Coronary artery (tissue), 2 donors: ENCODE measurements at places on chromosomes 6 and 20.
A peak's percentile ranks its signal among the peaks of the same experiment; 100 is the strongest.

DNA sequence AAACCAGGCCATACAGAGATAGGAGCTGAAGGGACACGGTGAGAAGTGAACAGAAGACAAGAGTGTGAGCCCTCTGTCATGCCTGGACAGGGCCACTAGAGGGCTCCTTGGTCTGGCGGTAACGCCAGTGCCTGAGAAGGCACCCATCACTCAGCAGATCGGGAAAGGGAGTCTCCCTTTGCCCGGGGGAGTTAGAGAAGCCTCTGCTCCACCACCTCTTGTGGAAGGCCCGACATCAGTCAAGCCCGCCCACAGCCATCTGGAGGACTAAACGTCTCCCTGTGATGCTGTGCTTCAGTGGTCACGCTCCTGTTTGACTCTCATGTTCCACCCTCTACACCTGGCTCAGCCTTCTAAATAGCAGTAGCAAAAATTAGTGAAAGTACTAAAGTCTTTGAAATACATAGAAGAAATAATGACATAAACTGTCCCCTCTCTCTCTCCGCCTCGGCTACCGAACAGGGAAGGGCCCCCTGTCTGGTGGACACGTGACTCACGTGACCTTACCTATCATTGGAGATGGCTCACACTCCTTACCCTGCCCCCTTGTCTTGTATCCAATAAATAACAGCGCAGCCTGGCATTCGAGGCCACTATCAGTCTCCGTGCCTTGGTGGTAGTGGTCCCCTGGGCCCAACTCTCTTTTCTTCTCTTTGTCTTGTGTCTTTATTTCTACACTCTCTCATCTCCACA is 66.7 kb downstream of the RPP21 start:
- no peak for DNase-seq

DNA sequence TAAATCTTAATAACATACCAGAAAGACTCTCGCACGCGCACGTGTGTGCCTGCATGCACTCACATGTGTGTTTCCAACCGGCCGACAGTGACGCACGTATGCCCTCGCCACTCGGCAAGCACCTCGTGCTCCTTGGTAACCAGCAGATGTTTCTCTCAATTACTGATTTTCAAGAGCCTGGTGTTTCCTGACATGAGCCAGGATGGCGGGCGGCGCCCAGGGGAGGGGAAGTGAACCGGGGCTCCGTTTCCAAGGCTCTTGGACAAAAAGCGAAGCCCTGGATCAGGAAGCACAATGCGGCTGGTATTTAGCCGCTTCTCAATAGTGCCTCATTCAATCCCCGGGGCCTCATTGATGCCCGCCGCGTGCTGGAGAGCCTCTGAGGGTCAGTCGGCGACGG is 37.7 kb downstream of the PMEPA1 start:
- DNase-seq = no peak

GRCh38 chr20:34200023-34200422 is 41.2 kb upstream of the ASIP start:
- DNase-seq = no peak

- no peak for DNase-seq
Measured at GRCh38 chr20:3082955-3083952, 1.3 kb downstream of the AVP start.

DNA sequence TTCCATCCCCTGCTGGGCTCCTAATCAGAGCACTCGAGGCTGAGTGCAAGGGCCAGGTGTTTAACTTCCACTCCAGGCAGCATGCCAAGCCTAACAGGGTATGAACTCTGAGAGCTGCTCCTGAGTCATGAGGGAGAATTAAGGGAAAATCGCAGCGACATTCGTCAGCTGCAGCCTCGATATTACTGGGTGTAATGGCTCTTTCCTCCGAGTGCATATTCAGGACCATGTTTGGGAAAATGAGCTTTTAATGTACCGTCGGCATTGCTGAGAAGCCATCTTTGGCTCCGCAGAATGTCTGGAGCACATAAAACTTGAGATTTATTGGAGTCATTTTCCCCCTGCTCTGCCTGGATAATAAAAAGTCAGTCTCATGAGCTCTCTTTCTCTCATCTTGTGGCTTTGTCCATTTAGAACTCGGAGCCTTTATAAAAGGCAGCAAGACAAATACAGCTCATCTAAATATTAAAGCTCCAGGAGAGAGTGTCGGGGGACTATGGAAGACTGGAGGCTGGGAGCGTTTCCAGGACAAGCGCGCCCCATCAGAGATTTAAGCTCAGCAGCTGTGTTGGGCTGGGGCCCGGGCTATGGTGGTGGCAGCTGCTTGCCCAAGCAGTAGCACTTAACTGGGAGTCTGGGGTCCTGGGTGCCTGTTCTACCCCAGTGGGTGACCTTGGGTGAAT is 103.7 kb downstream of the TOX2 start:
- peak; percentile 31 for DNase-seq

GRCh38 chr6:157312757-157313156 is 10.6 kb downstream of the TMEM242 start:
- no peak for DNase-seq

DNA sequence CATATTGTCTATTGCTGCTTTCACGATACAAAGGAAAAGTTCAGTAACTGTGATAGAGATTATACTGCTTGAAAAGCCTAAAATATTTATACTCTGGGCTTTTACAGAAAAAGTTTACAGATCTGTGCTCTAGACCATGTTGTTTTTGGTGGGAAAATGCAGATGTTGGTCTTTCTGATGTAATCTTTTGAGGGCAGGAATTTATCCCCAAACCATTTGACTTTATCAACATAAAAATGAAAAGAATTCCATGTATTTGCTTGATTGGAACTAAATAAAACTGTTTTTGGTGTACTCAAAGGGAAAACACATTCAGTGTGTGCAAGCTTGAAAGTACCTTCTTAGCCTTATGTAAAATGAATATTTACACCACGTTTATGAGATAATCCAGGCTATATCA is 603.5 kb downstream of the KHDRBS2 start:
- no peak for DNase-seq

DNA sequence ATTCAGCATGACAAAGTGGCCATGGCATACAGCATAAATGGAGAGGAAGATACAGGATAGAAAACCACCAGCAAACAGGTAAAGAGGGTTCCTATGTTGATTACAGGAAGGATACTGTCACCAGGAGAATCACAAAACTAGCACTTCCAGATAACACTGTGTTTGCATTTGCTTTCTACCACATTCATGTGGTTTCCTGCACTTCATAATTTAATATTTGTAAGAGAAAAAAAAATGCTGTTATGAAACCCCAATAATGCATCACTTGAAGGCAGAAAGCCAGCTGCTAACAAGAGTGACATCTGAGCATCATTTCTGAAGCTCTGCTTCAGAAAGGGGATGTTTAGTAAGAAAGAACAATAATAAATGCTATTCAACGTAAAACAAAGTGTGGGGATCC is 106.6 kb downstream of the ATXN1 start:
- DNase-seq = no peak

DNA sequence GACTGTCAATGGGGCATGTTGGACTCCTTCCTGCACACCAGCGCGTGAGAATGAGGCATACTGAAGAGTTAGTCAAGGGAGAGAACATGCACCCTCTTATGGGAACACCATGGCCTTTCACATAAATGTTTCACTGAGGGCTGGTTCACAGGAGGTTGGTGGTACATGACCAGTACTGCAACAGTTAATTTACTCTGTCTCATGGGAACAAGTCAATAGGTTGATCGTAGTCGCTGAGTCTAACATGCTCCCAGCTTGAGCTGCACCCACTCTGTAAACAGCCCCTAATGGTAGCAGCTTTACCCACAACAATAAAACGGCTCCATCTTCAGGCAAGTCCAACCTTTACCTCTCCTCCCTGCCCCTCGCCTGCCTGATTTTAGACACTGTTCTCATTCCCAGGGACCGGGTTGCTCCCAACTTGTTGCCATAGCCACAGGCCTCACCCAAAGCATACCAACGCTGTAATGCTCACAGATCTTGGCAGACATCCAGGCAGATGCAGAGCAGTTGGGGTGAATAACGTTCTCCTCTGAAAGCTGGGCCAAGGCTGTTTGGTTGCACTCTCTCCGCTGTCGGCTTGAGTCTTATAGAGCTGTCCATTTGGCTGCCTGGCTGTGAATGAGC is 111.3 kb downstream of the LY86 start:
- DNase-seq = no peak

DNA sequence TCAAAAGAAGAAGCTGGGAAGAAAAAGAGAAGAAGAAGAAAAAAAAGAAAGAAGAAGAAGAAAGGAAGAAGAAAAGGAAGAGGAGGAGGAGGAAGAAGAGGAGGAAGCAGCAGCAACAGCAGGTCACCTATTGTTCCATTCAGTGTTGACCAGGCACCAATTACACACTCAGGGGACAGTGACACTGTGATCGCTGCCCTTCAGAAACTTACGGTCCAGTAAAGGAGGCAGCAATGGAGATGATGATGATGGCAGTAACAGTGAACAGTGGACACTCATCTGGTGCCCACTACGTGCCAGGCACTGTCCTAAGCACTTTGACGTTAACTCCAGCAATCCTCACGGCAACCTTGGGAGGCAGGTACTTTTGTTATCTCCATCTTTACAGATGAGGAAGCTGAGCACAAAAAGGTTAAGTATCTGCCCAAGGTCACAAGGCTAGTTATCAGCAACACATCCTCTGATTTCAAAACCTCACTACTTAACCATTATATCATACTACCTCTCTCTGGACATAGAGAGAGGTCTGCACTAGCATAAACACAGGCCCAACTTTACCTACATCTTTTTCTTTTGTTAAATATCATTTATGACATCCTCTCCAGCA is 83.2 kb downstream of the SLC22A23 start:
- DNase-seq = no peak

- DNase-seq = no peak
Measured at GRCh38 chr6:79168695-79168980, 65.8 kb downstream of the HMGN3 start.
